ENCODE measurements at places on chromosomes 13 and 19. TPM values are rescaled to one million over a fixed set of nuclear protein-coding genes. Genes with fewer than 3 reads are reported as not detected.

KRTDAP gene
- not detected for total RNA-seq

WDFY2 gene
- total RNA-seq = 4.0 TPM

KCNJ14 gene
- total RNA-seq = 1.7 TPM

KLK15 gene
- not detected for total RNA-seq

CACNG8 gene
- 1.1 TPM for total RNA-seq

ZNF628 gene
- total RNA-seq = 6.9 TPM

ATP4A gene
- total RNA-seq = not detected

SERPINE3 gene
- not detected for total RNA-seq
